Left renal pelvis (tissue), 4 donors: ENCODE measurements at places on chromosomes 1 and 21. TPM values are rescaled to one million over a fixed set of nuclear protein-coding genes. Genes with fewer than 3 reads are reported as not detected.

GRCh38 chr1:54405898-54406293 lies 298 bp downstream of the SSBP3 start:
- no peak for DNase-seq

- no peak for DNase-seq
Observed at GRCh38 chr1:64579767-64580166, 109.8 kb downstream of the CACHD1 start.

GRCh38 chr1:148354284-148354912 lies 128.7 kb downstream of the PPIAL4G start:
- DNase-seq = no peak

GRCh38 chr21:37226041-37226920 lies 40.9 kb downstream of the VPS26C start:
- DNase-seq = no peak

LIPI gene
- 0.26 TPM for polyA plus RNA-seq
